Right hindlimb (tissue), 1 donor: ENCODE measurements at places on chromosomes 7 and 10.

- DNase-seq: no peak
Measured at GRCh38 chr7:69803699-69804516, 205.6 kb downstream of the AUTS2 start.

DNA sequence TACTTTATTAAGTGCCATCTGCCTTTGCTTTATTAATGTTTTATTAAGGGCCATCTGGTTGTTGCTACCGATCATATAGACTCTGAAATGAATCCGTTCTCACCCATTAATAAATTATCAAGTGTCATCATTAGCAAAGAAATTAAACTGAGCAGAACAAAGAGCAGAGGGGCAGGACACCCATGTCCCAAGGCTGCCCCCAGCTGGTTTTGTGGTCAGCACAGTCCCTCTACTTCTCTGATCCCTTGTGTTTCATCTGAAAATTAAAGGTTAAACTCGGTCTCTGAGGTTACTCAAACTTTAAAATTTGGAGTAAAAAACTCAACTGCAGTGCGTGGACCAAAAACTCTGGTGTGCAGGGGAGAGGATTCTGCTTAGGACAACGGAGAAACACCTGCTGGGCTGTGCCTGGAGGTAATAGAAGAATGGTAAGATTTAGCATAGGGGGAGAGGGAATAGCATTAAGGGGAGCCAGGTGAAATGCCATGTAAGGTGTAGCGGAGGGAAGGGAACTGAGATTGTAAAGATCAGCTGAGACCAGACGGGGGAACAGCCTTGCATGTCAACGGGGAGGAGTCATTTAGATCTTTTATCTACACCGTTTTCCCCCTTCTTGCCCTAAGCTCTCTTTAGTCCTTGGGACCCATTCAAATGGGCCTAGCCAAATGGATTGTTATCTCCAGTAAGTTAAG lies 10.8 kb upstream of the GSDME start:
- no peak for DNase-seq

DNA sequence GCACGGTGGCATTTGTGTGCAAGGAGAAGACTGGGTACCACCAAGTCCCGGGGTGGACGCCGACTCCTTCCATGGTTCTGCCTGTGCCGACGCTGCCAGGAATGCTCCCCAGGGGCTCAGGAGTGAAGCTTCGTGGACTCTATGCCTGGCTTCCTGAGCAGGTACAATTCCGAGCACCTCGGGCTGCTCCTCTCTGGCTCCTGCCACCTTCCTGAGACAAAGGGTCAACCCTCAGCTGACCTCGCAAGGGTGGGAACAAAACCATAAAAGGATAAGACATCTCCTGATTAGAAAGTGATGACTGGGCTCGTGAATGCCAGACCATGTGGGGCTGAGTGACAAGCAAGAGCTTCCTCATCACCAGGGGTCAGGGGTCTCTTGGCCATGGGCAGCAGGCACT lies 31.8 kb downstream of the CALML3 start:
- no peak for DNase-seq

DNA sequence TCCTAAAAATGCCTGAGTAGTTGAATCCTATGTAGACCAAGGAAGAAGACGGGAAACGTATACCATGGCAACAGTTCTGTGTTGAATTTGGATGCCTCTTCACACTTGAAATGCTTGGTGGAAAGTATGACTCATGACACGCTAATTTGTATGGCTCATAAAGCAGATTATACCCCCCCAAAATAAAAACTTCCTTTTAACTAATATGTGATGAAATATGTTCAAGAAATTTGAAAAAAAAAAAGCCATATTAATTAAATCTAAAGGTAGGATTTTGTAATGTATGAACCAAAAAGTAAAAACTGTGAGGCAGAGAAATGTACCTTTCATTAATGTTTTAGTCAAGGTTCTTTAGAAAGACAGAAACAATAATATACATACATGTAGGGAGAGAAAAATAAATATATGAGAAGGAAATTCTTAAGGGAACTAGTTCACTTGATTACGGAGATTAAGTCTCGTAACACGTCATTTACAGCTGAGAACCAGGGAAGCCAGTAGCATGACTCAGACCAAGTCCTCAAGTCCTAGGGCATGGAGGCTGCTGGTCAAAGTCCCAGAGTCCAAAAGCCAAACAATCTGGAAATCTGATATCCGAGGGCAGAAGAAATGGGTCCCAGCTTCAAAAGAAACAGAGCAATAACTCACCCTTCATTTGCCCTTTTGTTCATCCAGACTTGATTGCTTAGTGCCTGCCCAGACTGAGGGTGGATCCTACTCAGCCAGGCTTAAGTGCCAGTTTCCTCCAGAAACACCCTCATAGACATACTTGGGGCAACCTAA lies 485.1 kb downstream of the SEMA3D start:
- peak; percentile 29 for DNase-seq

- DNase-seq: no peak
Measured at GRCh38 chr7:26198133-26198780, 2.3 kb downstream of the HNRNPA2B1 start.

- DNase-seq: no peak
Measured at GRCh38 chr7:77679608-77680007, 16.7 kb upstream of the RSBN1L start.

GRCh38 chr10:80379701-80380100 lies 23.1 kb downstream of the DYDC2 start:
- no peak for DNase-seq

GRCh38 chr7:27161214-27161720 lies 4.1 kb downstream of the HOXA9 start:
- DNase-seq: peak; percentile 77

- DNase-seq: no peak
Measured at GRCh38 chr7:26105236-26105635, 46.8 kb upstream of the NFE2L3 start.

- DNase-seq: no peak
Measured at GRCh38 chr10:3445648-3446047, 273.1 kb upstream of the PITRM1 start.
